Adrenal gland (tissue), 19 donors: ENCODE measurements at places on chromosomes 4 and X.

DNA sequence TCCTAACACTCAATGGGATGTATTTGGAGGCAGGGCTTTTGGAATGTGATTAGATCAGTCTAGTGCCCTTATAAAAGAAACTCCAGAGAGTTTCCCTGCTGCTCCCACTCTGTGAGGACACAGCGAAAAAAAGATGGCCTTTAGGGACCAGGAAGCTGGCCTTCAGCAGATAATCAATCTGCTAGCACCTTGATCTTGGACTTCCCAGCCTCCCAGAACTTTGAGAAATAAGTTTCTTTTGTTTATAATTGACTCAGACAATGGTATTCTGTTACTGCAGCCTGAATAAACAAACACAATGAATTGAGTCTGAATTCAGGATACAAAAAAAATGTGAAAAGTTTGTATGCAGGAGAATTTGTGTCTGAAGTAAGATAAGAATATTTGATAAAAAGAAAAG is 842.1 kb downstream of the FSTL5 start:
- no peak for DNase-seq

GRCh38 chr4:43399726-43400125 is 507.2 kb downstream of the GRXCR1 start:
- DNase-seq: no peak

DNA sequence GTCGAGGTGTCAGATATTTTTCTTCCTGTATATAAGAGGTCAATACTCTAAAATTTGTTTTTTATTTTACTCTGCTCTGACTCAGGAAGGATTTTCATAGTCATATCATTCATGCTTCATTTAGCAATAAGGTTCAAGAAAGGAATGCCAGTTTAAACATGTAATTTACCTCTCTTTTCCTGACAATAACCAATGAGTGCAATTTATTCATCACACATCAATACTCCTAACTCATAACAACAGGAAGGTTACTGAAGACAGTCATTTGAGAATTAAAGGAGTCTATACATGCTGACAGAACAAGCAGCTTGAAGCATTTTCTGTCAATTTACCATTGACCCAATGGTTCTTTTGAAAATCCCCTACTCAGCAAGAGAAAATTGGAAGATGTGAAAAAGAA is 190.3 kb upstream of the RPS6KA3 start:
- no peak for DNase-seq

GRCh38 chr4:75289914-75290582 is 224.2 kb downstream of the RCHY1 start:
- no peak for DNase-seq

DNA sequence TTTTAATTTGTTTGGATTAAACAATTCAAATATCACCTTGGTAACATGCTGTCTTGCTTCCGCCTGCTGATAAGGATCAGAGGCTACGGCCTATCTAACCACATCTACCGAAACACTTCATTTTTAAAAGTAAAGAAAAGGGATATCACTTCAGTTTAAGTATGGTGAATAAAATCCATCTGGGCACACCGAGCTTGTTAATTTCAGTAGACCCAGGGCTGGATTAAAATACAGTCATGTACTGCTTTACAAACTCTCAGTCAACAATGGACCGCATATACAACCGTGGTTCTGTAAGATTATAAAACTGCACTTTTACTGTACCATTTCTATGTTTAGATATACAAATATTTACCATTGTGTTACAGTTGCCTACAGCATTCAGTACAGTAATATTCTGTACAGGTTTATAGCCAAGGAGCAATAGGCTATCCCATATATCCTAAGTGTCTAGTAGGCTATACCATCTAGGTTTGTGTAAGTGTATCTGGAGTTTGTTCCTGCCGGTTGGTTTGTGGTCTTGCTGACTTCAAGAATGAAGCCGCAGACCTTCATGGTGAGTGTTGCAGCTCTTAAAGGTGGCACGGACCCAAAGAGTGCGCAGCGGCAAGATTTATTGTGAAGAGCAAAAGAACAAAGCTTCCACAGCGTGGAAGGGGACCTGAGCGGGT is 40.0 kb downstream of the SEPTIN11 start:
- DNase-seq: no peak
